ENCODE measurements at places on chromosomes 5 and 9.

DNA sequence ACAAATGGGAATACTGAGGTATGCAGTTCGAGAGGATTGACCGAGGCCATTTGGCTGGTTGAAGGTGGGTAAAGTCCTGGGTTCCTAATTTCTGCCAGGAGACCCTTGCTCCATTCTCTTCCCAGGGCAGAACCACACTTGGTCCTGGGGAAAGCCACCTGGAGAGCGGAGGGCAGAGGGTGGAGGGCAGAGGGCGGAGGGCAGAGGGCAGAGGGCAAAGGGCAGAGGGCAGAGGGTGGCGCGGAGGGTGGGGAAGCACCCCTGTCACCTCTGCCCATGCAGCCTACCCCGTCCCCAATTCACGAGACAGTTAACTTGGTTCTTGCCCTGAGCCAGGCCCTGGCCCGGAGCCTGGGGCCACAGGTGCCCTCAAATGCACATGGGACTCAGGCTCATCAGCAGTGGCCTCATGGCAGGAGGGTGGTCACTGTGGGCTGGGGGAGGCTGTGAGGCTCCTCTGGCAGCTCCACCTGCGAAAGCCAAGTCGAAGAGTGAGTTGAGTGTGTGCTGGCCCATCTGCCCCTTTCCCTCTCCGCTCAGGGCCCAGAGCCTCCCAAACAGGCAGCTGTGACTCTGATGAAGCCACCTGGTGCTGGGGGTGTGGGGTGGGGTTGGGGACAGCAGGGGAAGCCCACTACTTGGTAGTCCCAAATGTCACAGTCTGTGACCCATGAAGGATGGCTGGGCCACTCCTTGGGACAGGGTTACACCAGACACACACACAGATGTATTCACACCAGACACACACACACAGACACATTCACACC is 28.0 kb upstream of the FCN1 start:
- DNase-seq: no peak

DNA sequence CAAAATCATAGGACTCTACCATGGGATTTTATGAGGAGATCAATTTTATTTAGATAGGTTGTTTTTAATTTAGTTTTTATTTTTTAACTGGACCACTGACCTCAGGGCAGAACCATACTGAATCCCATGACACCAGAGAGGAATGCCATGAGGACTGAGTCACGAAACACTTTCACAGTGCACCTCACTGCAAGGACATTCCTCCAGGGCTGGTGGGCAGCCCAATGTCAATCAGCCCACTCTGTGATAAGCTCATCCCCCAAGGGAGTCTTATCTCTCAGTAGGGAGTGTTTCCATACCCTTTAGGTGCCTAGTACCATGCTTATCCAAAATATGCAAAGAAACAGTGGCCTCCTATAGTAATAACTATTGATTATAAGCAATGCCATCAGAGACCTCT is 224.5 kb upstream of the CDH6 start:
- no peak for DNase-seq

- no peak for DNase-seq
These were observed 25.9 kb upstream of the ADAMTSL1 start for GRCh38 chr9:18448101-18448500.

DNA sequence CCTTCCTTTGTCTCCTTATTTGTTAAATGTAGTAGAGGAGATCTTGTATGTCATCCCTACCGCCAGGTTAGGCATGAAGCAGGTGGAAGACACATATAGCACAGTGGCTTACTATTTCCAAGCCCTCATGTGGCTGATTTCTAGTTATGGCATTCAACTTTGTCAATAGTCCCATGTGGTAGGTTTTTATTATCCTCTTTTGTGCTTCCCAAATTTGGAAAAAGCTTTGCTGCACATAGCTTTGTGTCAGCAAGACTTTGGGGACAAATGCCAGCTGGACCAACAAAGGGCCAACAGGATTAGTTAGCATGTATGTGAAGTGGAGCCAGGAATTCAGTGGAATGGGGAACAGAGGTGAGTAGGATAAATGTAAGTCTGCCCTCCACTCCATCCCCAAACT is 276.3 kb downstream of the PSAT1 start:
- peak; percentile 15 for DNase-seq

- no peak for DNase-seq
These were observed 33.5 kb upstream of the SNAPC3 start for GRCh38 chr9:15389173-15389572.

- DNase-seq: no peak
These were observed 84.5 kb upstream of the MOCS2 start for GRCh38 chr5:53194086-53194485.

DNA sequence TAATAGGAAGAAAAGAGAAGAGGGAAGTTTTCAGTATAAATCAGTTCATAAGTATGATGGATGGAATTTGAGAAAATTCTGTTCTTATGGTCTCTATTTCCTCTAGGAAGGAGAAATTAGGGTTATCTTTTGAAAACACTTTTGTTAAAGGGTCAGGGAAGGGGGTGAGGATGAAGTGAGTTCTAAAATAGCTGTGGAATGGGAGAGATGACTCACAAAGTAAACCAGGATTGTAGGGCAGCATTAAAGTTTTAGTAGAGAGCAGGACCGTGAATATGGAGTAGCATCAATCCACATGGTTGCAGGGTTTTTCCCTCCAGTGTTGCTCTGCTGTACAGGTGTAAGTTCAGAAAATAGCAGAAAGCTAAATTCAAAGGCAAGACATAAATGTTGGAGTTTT is 32.4 kb downstream of the MUSK start:
- DNase-seq: no peak

DNA sequence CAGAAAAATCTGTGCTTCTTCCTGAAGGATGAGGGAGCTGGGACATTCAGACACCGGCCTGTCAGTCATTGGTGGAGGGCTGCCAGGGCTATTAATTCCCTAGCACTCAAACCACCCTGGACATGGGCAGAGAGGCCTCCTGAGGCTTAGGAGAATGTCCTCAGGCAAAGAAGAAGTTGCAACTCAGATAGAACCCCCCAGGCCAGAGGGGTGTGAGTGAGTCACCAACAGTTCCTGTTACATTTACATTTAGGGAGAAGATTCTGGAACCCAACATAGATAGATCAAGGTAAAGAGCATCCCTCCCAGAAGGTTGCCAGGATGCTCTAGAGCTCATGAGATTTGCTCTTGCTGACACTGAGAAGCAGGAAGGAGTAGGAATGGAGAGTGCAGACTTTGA is 29.2 kb upstream of the SYK start:
- DNase-seq: no peak

GRCh38 chr5:38434966-38435705 is 121.3 kb downstream of the LIFR start:
- DNase-seq: peak; percentile 67

DNA sequence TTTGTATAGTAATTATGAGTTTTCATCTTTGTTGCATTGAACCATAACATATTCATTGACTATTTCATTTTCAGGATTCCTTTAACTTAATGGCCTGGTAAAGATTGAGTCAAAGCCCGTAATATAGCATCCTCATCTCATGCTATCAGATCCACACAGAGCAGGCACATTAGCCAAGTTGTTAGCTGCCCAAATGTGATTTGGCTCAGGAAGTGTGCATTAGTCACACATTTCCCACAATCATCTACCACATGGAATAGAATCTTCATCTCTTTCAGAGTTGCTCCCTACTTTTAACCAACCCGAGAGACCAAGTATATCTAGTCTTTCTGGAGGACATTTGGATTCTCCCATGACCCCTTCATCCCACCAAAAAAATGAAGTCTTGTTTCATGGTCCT is 481.0 kb upstream of the PTGER4 start:
- DNase-seq: peak; percentile 38

DNA sequence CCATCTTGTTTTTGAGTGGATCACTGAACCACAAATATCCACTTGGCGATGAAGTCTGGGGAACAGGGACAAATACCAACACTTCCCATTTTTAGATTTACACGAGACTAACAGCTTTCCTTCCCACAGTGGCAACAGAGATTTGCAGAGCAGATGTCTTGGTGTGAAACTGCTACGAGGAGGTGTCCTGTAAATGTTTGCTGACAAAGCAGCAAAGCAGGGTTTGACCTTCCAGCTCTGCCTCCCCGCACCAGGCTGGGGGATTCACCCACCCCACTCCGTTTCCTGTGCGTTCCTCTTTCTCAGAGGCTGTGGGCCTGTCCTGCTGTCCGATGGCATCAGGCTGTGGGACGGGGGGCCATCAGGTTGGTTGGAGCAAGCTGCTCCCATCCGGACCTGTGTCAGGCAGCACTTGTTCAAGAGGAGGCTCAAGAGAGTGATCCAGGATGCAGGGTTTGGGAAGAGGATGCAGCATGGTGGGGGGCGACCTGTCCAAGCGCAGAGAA is 693 bp upstream of the RGS3 start:
- no peak for DNase-seq

GRCh38 chr9:83307066-83307724 is 231.0 kb downstream of the FRMD3 start:
- DNase-seq: peak; percentile 76

DNA sequence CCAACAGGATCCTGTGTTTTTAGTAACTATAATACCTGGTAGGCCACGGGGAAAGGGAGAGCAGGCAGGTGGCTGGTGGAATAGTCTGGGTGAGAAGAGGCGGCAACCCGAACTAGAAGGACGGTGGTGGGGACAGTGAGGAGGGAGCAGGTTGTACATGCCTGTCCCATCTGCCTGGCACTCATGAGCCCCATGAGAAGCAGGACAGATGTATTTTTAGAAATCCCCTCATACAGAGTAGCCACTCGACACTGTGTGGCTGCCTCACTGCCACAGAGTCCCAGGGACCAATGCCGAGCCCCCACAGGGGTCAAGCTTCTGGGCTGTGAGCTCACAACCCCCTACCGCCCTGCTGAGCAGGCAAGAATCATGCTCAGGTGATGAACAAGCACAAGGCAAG is 136.6 kb downstream of the SEC61B start:
- peak; percentile 19 for DNase-seq

GRCh38 chr5:13553896-13554295 is 390.6 kb downstream of the DNAH5 start:
- peak; percentile 37 for DNase-seq

DNA sequence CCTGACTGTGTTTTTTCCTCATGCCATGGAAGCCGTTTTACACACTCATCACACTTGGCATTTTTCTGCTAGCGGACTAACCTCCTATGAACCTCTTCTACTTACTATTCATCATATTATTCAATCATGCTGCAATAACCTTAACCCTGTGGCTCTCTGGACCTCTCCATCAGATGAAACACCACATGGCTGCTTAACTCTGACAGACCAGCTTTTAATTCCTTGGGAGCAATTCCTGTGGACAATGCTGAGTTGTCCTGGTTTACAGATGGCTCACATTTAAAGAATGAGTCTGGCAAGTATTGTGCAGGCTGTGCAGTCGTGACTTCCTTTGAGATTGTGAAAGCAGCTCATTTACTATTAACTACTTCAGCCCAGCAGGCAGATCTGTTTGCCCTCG is 9.0 kb downstream of the OR1J1 start:
- no peak for DNase-seq

DNA sequence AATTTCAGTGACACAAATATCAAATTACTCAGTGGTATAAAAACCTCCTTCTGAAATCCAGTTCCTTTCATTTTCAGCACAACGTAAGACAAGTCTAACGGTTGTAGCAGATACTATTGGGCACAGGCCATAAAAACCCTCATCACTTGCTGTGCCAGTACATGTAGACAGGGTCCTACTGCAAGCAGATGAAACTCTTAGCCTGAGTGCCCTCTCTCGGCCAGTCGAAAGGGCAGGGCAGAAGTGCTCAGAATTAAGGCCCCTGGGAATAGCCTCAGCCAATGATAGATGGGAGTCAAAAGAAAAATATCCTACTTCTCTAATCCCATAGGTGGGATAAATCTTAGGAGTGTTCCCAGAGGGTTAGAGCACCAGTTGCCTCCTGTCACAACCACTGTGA is 168.5 kb upstream of the FER start:
- DNase-seq: no peak

GRCh38 chr9:127203681-127204327 is 60.8 kb upstream of the GARNL3 start:
- DNase-seq: no peak

DNA sequence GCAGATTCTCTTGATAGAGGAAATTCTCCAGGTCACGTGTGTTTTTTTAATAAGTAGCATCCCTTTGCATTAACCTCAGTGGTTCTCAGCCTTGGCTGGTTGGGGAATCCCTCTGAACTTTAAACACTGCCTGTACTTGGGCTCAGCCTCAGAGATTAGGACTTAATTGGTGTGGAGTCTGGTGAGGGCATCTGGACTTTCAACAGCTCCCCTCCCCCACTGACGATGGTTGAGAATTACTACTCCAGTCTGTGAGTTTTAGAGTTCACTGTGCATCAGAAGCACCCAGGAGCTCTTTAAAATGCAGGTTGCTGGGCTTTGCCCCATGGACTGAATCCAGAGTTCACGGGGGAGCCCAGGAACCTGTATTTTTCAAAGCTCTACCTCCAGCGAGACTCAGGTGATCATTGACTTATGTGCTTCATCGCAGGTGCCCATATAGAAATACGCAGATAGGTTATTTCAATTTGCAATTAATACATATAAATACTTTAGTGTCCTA is 71.4 kb downstream of the DAPK1 start:
- DNase-seq: peak; percentile 33

- no peak for DNase-seq
These were observed 42.2 kb upstream of the FSD1L start for GRCh38 chr9:105405514-105406131.

GRCh38 chr9:91113016-91113415 is 248.7 kb downstream of the AUH start:
- DNase-seq: no peak

DNA sequence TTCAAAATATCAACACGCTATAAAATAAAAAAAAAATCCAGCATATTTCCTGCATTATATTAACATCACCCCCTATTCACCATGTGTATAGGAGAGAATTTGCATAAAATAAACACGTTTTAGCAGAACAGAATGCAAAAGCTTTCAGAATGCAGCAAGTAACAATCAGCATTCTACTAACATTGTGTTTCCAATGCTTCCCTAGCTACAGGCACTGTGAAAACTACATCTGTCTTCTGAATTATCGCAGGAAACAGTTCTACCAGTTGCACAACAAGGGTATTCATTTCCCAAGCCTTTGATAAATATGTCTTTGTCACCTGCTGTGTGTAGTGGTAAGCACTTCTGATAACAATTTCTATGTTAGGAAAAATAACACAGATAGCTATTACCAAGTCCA is 1015.8 kb downstream of the CDH18 start:
- no peak for DNase-seq

GRCh38 chr5:142364251-142365145 is 39.7 kb upstream of the SPRY4 start:
- DNase-seq: no peak

GRCh38 chr9:89408628-89409101 is 89.2 kb downstream of the SEMA4D start:
- DNase-seq: no peak

GRCh38 chr9:90974016-90974415 is 172.4 kb downstream of the SYK start:
- DNase-seq: peak; percentile 42

Data from tongue (tissue), 3 donors.